ENCODE measurements at places on chromosomes 12 and 14.
A peak's percentile ranks its signal among the peaks of the same experiment; 100 is the strongest.

- no peak for DNase-seq
Measured at GRCh38 chr12:48221645-48222044, 18.6 kb upstream of the OR10AD1 start.

GRCh38 chr12:127654383-127654985 lies 612.5 kb upstream of the TMEM132C start:
- no peak for DNase-seq

GRCh38 chr14:24060984-24061913 lies 9.4 kb downstream of the CARMIL3 start:
- DNase-seq: peak; percentile 96

DNA sequence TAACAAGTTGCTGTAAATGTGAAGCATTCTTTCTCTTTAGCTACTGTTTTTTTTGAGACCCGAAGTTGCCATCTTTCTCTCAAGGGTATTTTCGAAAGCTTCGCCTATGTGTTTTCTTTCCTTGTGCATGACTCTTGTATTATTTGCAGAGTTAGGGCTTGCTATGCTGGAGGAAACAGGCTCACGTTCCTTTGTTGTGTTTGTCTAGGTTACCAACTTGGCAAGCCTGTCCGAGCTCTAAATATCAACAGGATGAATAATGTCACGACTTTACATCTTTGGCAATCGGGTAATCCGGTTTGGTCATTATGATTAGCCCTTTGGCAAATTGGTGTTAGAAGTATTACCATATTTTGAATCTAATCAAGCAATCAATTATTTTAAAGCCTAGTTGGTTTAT lies 15.9 kb upstream of the ATP6V0A2 start:
- DNase-seq: no peak

DNA sequence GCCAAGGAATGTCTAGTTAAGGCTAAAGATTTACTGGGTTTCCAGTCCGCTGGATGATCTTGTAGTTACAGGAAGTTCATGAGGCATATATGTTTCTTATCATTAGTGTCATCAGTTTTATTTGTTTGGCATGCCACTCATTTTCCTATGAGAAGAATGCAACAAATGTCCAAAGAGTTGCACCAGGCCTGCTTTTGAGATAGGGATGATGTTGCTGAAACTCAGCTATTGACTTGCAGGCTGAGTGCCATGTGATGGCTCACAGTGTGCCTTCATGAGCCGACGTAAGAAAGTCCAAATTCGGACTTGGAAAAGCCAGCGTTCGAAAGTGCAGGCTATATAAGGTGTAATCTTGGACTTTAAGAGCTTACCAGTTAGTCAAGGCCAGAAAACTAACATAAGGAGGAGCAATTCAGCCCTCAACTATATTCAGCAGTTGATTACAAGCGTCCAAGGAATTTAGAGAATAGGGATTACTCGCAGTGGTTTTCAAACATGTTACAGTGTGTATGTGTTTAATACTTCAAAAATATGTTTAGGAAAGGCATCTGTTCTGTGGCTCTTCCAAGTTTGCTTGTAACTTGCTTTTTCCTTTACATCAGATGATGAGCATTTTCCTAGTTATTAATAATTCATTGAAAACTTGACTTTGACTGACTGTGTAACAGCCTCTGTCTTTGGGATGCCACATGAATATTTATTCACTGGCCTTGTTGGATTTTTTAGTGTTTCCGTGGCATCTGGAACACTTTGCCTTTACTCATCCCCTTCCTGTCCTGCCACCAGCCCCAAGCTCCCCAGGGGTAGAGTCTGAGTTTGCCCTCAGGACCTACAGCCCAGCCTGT lies 101.3 kb downstream of the LGMN start:
- DNase-seq: peak; percentile 31

DNA sequence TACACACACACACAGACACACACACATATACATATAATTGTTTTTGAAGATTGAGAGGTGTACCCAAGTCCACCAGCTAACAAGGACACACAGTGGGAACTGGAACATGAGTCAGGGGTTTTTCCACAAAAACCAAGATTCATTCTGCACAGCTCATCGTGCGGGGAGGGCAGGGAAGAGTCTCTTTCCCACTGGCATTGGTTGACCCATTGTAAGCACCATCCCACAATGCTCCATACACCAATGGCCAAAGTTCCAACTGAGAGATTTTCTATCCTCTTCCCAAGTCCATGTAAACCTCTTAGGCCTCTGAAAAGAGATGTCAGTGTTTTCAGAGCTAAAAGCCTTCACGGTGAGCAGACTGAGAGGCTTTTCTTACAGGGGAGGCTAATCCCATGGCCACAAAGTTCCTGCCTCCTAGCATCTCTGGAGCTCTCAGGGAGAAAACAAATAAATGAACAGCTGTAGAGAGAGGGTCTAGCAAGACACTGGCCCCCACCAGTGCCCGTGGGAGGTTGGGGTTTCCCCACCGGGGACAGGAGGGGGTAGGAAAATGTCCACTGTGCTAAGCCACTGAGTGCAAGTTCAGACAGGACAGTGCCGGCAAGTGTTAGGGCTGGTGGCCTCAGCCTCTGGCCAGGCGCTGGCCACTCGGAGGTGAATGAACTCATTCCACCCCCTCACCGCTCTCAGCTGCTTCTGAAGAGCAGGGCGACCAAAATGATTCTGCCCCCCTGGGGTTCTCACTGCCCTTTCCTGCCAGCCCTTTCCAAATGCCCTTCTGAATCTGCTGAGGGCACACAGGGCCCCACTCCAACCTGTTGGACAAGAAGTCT lies 21.5 kb upstream of the TC2N start:
- DNase-seq: no peak

- peak; percentile 27 for DNase-seq
Measured at GRCh38 chr12:130775953-130776856, 60.1 kb upstream of the RIMBP2 start.

GRCh38 chr14:89807151-89807550 lies 147.4 kb downstream of the EFCAB11 start:
- DNase-seq: peak; percentile 33

- peak; percentile 52 for DNase-seq
Measured at GRCh38 chr14:20632831-20633691, 8.4 kb downstream of the OR6S1 start.

DNA sequence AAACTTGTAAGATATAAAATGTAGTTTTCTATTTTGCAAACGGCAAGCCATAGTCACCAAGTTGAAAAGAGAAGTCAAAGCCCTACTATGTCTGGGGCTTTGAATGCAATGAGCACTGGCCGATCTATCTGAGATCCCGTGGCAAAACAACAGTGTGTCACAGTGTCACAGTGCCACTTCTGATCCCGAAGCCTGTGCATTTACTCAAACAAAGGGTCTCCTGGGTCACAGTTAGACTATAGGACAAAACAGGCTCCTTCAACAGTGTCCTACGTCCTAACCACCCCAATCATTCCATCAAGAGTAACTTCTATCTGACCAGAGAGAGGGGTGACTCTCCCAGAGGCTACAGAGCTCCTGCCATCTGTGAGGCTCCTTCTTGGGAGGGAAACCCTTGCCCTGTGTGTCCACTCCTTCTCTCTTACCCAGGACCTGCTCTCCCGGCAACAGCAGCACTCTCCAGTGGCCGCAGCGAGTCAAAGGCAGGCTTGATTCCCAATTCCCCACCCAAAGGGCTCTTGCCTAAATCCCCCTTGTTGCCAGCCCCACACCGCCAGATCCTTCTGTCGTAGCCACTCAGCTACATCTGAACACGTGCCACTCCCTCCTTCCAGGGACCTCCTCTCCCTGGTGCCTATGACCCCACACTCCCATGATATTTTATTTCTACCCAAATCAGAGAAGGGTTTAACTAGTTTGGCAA lies 14.0 kb upstream of the SELPLG start:
- no peak for DNase-seq

DNA sequence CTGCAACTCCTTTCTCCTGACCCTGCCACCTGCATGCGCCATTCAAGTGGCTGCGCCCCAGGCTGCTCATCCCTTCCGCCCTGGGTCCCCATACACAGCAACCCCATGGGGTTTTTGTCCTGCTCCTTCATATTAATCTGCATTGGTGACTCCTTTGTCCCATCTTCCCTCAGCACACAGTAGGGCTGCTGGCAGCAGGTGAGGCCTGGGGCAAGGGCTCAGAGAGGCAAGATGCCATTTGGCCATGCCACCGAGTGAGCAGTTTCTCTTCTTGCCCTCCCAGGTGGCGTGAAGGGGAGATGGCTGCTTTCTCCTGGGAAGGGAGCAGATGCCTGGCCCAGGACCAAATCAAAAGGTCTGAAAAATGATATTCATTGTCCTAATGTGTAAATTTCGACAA lies 9.1 kb downstream of the RTL1 start:
- no peak for DNase-seq

GRCh38 chr12:56916296-56916995 lies 17.8 kb downstream of the SDR9C7 start:
- no peak for DNase-seq

GRCh38 chr12:67315661-67316060 lies 46.5 kb downstream of the CAND1 start:
- DNase-seq: no peak

DNA sequence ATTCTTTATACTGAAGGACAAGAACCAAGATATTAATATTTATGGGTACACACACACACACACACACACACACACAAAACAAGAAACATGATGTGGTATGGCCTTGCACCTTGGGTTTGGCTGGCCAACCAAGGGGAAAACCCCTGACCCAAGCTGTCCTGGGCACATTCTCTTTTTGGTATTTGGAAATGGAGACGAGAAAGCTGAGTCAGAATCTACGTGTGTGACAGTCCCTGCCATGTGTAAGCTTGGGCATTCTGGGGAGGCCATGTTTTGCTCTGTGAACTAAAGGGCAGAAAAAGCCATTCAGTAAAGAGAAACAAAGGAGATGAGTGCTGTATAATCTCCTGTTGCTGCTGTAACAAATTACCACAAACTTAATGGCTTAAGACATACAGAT lies 35.6 kb downstream of the PTGER2 start:
- no peak for DNase-seq

- peak; percentile 6 for DNase-seq
Measured at GRCh38 chr14:75794615-75795038, 133.6 kb downstream of the TTLL5 start.

DNA sequence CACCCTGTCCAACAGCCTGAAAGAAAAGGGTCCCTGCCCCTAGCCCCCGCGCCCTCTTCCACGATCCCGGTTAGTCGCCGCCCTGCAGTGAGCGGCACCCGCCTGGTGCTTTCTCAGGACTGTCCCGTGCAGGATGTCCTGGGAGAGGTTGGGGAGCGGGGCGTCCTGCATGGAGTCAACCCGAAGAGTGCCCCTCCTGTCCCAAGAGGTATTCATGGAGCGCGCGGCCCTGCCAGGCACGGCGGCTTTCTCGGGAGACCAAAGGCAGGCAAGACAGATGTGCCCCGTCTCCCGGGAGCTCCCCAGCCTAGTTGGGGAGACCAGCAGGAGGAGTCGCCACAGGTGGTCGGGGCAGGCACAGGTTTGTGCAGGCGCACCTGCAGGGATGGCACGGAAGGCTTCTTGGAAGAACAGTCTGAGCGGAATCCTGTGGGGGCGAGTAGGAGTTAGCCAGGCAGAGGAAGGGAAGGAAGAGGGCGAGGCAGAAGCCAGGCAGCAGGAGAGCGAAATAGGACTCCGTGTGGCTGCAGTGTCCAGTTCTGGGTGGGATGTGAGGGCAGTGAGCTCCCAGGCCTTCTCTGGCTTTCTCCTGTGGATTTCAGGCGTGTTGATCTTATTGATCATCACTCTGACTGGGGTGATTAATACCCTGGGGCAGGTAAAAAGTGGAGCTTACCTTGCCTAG lies 723 bp downstream of the SIVA1 start:
- DNase-seq: peak; percentile 27

DNA sequence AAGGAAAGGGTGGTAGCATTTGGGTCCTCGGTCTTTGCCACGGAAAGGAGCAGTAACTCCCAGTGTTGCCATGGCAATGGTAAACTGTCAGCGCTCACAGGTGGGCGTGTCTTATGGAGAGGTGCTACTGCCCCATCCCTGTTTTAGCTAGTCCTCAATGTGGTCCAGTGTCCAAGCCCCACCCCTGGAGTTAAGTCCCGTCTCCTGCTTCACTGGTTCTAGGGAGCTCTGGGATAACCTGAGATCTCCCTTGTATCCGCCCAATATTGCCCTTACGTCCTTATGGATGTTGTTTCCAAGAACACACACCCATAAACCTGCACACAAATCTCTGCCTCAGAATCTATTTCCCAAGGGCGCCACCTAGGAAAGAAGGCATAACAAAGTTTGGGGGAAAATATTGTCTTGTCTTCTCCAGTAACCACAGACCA lies 64.2 kb downstream of the SPRING1 start:
- no peak for DNase-seq

DNA sequence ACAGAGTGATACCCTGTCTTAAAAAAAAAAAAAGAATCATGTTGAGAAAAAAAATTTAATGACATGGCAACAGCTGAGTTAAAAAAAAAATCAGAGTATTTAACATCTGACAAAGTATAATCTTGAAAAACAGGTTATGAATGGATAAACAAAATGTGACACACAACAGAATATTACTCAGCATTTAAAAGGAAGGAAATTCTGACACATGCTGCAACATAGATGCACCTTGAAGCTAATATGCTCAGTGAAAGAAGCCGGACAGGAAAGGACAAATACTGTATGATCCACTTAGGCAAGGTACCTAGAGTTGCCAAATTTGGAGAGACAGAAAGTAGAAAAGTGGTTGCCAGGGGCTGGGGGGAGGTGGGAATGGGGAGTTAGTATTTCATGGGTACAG lies 19.4 kb upstream of the EIF2B2 start:
- DNase-seq: no peak

DNA sequence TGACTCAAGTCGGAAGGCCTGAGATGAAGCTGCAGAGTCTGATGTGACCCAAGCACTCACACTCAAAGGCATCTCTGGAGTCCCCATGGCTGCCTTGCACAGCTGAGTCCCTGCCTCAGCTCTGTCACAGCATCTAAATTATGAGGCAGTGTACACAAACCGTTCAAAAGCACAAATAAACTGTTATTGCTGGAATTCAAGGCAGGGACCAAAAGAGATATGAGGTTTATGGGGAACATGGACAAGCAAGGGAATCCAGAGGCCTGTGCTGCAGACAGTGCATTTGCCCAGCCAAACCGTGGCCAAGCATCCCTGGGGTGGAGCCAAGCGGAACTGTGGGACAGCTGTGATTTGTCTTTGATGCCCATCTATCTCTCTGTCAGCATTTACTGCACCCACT lies 91.3 kb downstream of the RPS29 start:
- no peak for DNase-seq

DNA sequence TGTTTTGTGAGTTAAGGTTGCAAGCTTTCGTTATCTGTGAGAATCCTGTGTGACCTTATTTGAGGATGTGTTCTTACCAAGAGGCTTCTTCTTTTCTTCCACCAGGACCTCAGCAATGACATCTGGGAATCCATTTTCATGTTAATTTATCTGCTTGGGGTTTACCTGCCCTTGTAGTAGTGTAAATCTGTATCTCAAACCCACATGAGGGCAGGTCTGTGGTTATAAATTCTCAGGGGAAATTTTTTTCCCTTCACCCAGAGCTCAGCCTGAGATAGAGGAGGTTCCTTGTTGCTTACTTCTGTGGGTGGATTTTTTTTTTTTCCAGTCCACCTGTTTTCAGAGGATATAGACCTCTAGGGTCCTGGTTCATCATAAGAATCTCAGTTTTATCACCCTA lies 70.8 kb downstream of the AKAP6 start:
- DNase-seq: no peak

GRCh38 chr12:77999074-77999715 lies 168.5 kb downstream of the NAV3 start:
- no peak for DNase-seq

Measured in small intestine (tissue), 16 donors.